Activated gamma-delta T cell treated with anti-CD3 and anti-CD28 coated beads, Interleukin-2, amount 50 U/mL, for 16 hours (primary cell): ENCODE measurements at places on chromosomes 2 and 18.

DNA sequence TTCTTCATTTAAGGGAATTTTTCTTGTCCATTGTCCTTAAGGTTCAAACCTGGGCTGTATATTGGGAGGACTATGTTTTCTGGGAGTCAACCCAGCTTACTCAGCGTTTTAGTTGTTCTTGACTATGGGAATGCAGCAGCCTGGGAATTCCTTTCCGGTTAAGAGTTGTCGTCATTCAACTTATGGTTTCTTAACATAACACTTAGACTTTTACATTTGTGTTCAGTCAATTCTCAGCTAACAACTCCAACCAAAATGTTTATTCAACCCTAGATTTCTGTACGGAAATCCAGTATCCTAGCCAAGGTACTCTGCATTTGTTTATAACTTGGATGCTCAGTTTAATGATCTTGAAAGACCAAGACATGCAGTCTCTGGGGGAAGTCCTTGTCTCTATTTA lies 960.9 kb downstream of the CBLN2 start:
- DNase-seq: no peak

GRCh38 chr2:229553091-229553490 lies 161.3 kb downstream of the DNER start:
- DNase-seq: no peak

- no peak for DNase-seq
Observed at GRCh38 chr2:74953796-74954499, 4.5 kb upstream of the POLE4 start.

- no peak for DNase-seq
Observed at GRCh38 chr18:21163647-21164547, 52.3 kb upstream of the ROCK1 start.

GRCh38 chr18:41845563-41845962 lies 109.5 kb upstream of the PIK3C3 start:
- DNase-seq: no peak

GRCh38 chr2:176599796-176600485 lies 330.7 kb downstream of the MTX2 start:
- no peak for DNase-seq

DNA sequence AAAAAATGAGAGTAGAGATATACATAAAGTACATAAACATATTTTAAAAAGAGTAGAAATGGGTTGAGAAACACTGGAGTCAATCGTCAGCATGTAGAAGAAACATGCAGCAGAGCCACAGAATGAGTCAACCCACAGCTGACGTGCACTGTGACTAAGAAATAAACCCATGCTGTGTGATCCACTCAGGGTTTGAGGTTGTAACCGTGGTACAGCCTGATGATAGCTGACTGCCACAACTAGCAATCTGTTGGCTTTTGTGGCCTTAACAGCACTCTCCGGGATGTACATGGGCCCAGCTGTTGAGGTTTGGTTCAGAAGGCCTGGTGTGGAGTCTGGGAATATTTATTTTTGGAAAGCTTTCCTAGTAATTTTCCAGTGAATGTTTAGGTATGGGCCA lies 554.4 kb upstream of the MEX3C start:
- DNase-seq: no peak

DNA sequence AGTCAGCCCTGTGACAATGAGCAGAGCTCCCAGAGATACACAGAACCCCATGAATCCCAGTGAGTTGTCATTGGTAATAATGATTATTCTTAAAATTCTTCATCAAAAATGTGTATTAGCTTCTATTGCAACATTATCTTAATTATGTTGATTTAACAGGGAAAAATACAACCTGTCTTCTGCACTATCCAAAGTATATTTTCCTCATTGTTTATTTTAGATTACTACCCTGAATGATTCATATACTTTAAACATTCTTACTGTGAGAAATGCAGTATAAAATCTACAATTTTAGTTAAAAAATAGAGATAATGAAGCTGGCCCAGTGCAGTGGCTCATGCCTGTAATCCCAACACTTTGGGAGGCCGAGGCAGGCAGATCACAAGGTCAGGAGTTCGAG lies 125.2 kb upstream of the LYPD1 start:
- no peak for DNase-seq

- DNase-seq: no peak
Observed at GRCh38 chr2:177287814-177288213, 23.3 kb upstream of the NFE2L2 start.

DNA sequence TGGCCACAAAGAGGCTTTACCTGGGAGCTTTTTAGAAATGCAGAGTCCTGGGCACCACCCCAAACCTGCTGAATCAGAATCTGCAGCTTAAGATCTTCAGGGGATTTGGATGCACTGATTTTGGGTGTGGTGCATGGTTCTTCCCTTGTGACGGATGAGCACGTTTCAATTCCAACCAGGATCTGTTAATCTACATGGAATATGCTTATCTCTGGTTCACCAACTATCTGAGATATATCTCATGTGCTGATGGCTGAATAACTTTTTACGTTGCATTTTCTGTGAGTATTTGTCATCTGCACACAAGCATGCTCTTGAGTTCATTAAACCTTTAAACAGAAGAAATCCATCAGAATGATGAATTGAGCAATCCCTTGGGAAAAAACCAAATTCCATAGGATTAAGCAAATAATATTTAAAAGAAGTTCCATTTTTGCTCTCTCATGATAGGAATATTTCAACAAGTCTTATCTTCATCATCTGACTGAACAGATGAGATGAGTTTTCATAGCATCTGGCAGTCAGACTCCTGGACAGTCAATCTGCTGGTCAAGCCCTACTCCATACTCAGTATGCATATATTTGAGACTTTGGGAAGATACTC lies 120.6 kb downstream of the PLB1 start:
- no peak for DNase-seq

GRCh38 chr2:61658841-61659780 lies 121.0 kb upstream of the XPO1 start:
- no peak for DNase-seq

- no peak for DNase-seq
Observed at GRCh38 chr18:36212301-36213171, 25.2 kb downstream of the MOCOS start.

- DNase-seq: no peak
Observed at GRCh38 chr2:105919191-105919811, 174.6 kb downstream of the NCK2 start.

DNA sequence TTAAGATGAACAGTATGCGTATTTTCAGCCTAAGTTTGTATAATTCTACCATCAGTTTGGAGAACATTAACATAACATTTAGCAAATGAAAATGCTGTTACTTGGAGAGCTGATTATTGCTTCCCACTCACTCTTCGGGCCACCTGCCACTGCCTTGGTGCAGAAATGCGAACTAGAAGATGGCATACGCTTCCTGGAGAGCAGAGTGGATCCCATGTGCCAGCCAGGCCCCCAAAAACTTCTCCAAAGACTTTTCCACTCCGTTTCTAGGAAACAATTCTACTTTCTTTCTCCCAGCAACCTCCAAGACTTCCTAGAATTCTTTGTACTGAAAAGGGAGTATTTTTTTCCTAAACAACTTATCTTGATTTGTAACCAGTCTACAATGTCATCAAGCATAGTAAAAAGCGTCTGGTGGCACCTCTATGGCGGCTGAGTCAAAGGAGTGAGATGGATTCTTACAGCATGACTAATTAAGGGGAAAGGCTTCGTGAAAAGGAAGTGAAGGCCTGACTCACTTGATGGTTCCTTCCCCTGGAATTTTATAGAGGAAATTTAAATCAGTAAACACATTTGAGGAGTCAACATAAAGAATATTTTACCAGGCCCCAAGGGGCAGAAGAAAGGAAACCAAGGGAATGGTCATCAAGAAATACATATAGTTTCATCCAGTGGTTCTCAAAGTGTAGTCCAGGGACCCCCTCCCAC lies 36.6 kb downstream of the FEZ2 start:
- no peak for DNase-seq
